PC-9 (cell line): ENCODE measurements at places on chromosomes 3 and 15.

DNA sequence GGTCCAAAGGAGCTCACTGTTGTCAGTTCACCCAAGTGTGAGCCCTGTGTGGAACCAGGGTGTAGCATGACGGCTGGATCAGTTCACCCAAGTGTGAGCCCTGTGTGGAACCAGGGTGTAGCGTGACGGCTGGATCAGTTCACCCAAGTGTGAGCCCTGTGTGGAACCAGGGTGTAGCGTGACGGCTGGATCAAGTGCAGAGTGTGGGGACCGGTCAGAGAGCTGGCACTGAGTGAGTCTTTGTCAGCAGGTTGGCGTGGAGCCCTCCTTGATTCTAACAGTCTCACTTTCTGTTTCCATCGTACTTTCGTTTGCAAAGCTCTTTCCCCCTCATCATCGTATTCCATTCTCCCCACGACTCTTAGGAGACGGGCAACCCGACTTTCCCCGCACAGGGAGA lies 57.9 kb upstream of the DLG1 start:
- no peaks in the 10 kb centered on the region for H3K27me3 ChIP-seq
- H3K27ac ChIP-seq, result no peak overlapping the region
- no peak for DNase-seq
- no peaks in the 10 kb centered on the region for H3K4me1 ChIP-seq

DNA sequence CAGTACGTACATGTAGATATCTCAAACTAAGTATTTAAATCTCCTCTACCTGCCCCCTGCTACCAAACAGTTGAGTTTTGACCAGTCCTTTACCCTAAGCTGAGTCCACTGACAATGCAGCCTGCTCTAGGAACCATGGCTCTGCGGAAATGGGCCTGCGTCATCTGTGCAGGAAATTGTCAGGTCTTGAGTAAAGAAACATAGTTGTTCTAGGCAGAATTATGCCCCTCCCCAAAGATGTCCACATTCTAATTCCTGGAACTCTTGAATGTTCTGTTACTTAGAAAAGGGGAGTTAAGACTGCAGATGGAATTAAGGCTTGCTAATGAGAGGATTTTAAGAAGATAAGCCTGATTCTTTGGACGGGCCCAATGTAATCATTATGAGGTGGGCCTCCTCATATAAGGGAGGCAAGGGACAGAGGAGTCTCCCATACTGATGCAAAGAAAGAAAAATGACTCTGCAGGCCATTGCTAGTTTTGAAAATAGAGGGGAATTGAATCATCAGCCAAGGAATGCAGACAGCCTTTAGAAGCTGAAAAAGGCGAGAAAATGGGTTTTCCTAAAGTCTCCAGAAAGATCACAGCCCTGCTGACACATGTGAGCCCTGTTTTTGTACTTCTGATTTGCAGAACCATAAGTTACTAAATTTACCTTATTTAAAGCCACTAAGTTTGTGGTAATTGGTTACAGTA lies 5.5 kb upstream of the VGLL3 start:
- no peaks in the 10 kb centered on the region for H3K36me3 ChIP-seq
- no peak for DNase-seq
- H3K4me1 ChIP-seq, result peaks cover 40% of the 10 kb centered on the region
- no peak overlapping the region for H3K4me3 ChIP-seq
- no peaks in the 10 kb centered on the region for H3K27me3 ChIP-seq

DNA sequence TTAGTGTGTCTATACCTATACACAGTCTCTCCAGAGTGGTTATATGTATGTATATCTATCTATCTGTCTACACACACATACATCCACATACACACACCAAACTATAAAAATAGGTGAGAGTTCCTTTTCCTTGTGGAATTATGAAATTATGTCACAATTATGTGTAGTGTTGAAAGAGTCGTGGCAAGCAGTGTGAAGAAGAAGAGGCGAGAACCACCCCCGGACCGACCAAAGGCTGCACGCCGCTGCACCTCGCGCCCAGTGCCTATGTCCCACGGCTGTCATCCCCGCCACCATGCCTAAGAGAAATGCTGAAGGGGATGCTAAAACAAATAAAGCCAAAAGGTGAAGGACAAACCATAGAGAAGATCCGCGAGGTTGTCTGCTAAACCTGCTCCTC lies 95.0 kb upstream of the RAP2B start:
- H3K27me3 ChIP-seq, result no peaks in the 10 kb centered on the region
- no peak overlapping the region for H3K4me3 ChIP-seq
- no peak for DNase-seq
- H3K27ac ChIP-seq, result no peak overlapping the region
- H3K4me1 ChIP-seq, result peaks cover 8% of the 10 kb centered on the region; the same call in 1 of the 2 replicates

DNA sequence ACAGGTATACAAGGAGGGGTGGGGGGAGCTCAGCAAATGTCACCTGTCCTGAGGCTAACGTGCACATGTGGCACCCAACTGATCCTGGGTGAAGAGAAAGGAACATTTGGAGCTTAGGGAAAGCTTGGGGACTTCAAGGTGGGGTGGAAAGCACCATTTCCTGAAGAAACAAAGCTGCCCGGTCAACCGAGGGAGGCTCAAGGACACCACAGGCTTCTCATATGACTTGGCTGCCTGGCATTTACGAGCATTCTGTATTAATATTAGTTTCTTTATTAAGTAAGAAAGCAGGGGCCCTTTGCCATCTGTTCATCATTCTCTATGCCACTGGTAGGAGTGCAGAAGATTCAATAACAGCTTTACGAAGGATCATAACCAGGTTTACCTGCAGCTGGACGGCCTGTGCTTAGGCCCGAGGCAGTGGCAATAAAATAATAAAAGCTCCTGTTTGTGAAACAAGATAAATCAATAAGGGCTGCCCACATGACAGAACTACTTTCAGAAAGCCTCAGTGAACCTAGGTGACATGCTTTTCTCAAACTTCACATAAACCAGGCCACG lies 54.0 kb downstream of the ETV5 start:
- H3K4me3 ChIP-seq, result no peak overlapping the region
- H3K4me1 ChIP-seq, result no peaks in the 10 kb centered on the region
- no peaks in the 10 kb centered on the region for H3K27me3 ChIP-seq
- H3K36me3 ChIP-seq, result peaks cover 45% of the 10 kb centered on the region

DNA sequence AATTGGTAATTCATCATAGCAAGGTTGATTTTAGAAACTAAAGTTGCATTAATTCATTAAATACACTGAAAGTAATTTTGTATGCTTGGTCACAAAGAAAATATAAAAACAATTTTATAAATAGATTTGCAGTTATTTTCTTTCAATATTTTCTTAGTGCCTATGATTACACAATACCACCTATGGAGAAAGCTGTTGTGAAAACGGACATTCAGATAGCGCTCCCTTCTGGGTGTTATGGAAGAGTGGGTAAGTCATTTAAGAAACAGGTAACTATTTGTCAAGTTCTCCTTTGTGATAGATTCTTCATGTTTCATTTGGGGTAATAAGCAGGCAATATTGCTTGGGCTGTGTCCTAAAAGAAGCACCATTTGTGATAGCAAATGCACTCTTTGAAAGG lies 3.0 kb downstream of the DUT start:
- DNase-seq, result no peak
- H3K27ac ChIP-seq, result no peak overlapping the region
- H3K4me3 ChIP-seq, result no peak overlapping the region
- H3K36me3 ChIP-seq, result 0 out of 2 replicates have a peak, but pooled peaks cover 4% of the 10 kb centered on the region

GRCh38 chr3:193229851-193230420 lies 11.1 kb upstream of the PLAAT1 start:
- no peaks in the 10 kb centered on the region for H3K36me3 ChIP-seq
- no peaks in the 10 kb centered on the region for H3K4me1 ChIP-seq
- no peak overlapping the region for H3K27ac ChIP-seq
- H3K27me3 ChIP-seq, result peaks cover 11% of the 10 kb centered on the region
- no peak for DNase-seq
- no peak overlapping the region for H3K4me3 ChIP-seq

- no peaks in the 10 kb centered on the region for H3K4me1 ChIP-seq
- no peak overlapping the region for H3K4me3 ChIP-seq
- DNase-seq, result no peak
- no peaks in the 10 kb centered on the region for H3K27me3 ChIP-seq
Measured at GRCh38 chr15:66908744-66909095, 156.7 kb upstream of the SMAD3 start.

- DNase-seq, result no peak
- no peaks in the 10 kb centered on the region for H3K36me3 ChIP-seq
- no peak overlapping the region for H3K4me3 ChIP-seq
Measured at GRCh38 chr3:169880576-169881250, 11.0 kb upstream of the LRRC31 start.

DNA sequence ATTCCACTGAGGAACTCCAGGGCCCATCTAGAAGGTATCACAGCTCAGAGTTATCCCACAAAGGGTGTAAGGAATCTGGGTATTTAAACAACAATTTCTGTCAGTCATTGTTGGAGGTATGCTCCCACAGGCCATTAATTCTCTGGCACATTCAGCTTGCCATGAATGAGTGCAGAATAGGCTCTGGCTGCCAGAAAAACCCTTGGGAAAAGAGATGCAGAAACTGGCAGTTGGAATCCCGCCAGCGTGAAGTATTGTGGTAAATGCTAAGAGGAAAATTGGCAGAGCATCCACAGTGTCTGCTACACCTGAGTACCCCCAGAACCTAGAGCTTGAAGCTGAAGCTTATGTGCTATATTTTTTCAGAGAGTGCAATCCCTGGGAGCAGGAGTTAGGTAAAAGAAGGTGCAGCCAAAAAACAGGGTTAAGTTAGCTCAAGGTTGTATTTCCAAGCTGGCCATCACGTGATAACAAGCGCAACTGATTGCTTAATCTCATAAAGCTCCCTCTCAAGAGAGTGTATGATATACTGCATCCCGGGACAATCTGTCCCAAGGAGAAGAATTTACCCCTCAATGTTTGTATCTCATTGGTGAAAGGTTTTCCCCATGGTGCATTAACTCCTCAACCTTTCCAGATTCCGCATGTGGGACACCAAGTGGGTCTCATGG lies 94.2 kb upstream of the ACP3 start:
- no peak overlapping the region for H3K4me3 ChIP-seq
- H3K36me3 ChIP-seq, result no peaks in the 10 kb centered on the region
- H3K27ac ChIP-seq, result no peak overlapping the region
- peaks cover 18% of the 10 kb centered on the region for H3K4me1 ChIP-seq
- no peaks in the 10 kb centered on the region for H3K27me3 ChIP-seq
- DNase-seq, result no peak

DNA sequence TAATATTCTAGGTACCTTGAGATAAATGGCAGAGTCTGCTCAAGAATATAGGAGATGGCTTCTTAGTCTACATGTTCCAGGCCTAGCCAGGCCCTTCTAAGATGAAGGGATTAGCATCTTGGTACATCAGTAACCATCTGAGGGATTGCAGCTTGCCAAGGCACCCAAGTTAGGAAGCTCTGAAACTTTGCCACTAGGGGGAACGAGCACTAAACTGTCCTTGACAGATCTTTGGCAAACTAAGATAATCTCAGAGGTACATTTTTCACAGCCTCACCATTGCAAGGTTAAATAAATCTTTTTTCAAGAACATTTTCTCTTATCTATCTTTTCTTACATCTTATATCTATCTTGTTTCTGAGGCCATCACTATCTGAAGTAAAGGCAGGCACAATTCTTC lies 351.2 kb downstream of the RAP2B start:
- no peaks in the 10 kb centered on the region for H3K27me3 ChIP-seq
- DNase-seq, result no peak
- H3K27ac ChIP-seq, result no peak overlapping the region
- H3K4me3 ChIP-seq, result no peak overlapping the region
- H3K36me3 ChIP-seq, result no peaks in the 10 kb centered on the region
- no peaks in the 10 kb centered on the region for H3K4me1 ChIP-seq

- H3K36me3 ChIP-seq, result no peaks in the 10 kb centered on the region
- H3K4me1 ChIP-seq, result no peaks in the 10 kb centered on the region
Measured at GRCh38 chr3:50515565-50516439, 12.4 kb upstream of the CACNA2D2 start.

DNA sequence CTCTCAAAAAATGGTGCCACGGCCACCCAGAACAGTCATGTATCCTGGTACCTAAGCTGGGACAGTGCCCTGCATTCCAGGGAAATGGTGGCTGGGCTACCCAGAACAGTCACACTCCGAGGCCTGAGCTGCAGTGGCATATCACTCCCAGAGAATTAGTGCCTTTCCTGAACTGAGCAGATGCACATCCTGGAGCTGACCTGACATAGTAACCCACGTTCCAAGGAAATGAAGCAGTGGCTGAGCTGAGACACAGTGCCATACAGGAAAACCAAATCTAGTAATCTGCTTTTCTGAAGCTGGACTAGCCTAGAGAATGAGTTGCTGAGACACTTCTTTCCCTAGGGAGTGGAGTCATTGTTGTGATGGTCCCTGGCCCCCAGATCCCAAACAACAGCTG lies 41.8 kb downstream of the SERP1 start:
- H3K27me3 ChIP-seq, result no peaks in the 10 kb centered on the region
- no peaks in the 10 kb centered on the region for H3K36me3 ChIP-seq
- H3K4me1 ChIP-seq, result no peaks in the 10 kb centered on the region
- H3K4me3 ChIP-seq, result no peak overlapping the region
- DNase-seq, result no peak
- no peak overlapping the region for H3K27ac ChIP-seq

DNA sequence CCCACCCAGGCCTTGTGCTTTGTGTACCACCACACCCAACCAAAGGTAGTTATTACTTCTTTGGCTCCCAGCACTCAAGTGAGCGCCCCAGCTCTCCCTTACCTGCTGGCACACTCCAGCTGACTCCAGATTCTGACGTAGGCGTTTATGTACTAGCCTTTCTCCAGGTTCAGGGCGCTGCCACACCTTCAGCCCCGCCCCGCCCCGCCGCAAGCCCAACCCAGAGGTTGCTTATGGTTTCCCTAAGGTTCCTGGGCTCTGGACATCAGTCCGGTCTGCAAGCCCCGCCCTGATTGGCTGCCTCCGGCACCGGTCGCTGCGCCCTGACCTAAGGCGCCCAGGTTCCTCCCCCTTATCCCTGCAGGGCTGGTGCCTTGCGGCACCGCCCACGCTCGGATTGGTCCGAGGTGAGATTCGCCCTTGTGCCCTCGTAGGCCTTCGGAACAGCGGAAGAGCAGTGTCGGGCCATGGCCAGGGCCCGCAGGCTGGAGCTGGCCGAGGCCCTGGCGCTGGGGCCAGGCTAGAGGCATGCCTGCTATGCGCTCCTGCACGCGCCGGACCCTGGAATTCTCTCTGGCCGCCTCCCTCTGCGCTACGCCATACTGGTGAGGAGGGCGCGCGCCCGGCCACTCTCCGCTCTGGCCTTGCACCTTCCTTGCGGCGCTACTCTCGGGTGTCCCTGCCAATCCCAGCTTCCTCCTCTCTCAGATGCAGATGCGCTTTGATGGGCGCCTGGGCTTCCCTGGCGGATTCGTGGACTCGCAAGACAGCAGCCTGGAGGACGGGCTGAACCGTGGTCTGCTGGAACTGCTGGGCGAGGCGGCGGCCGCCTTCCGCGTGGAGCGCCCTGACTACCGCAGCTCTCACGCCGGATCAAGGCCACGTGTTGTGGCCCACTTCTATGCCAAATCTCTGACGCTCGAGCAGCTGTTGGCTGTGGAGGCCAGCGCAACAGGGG lies 19.8 kb upstream of the NUDT16 start:
- no peak overlapping the region for H3K27ac ChIP-seq
- no peaks in the 10 kb centered on the region for H3K36me3 ChIP-seq
- no peaks in the 10 kb centered on the region for H3K27me3 ChIP-seq
- peaks cover 25% of the 10 kb centered on the region for H3K4me1 ChIP-seq

- H3K27ac ChIP-seq, result no peak overlapping the region
- H3K4me1 ChIP-seq, result no peaks in the 10 kb centered on the region
- DNase-seq, result no peak
- no peaks in the 10 kb centered on the region for H3K36me3 ChIP-seq
- H3K4me3 ChIP-seq, result no peak overlapping the region
Measured at GRCh38 chr15:94584833-94585244, 353.5 kb downstream of the MCTP2 start.
